ENCODE measurements at places on chromosomes 13 and 19.

- no peak overlapping the region for H3K4me3 ChIP-seq
- H3K27me3 ChIP-seq: peaks cover 68% of the 10 kb centered on the region
- no peak overlapping the region for H3K27ac ChIP-seq
- H3K4me1 ChIP-seq: peaks cover 2% of the 10 kb centered on the region
Observed at GRCh38 chr19:271856-272255, 19.3 kb downstream of the PLPP2 start.

GRCh38 chr13:35760735-35761281 is 284.3 kb upstream of the MAB21L1 start:
- no peaks in the 10 kb centered on the region for H3K36me3 ChIP-seq
- no peaks in the 10 kb centered on the region for H3K4me1 ChIP-seq

DNA sequence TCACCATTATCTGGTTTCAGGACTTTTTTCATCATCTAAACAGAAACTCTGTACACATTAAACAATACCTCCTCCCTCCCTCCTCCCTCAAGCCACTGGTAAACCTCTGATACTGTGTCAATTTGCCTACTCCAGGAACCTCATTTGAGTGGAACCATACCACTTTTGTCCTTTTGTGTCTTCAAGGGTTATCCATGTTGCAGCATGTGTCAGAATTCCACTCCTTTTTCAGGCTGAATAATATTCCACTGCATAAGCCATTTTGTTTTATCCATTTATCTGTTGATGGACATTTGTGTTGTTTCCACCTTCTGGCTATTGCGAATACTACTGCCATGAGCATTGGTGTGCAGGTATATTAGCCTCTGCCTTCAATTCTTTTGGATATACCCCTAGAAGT is 27.5 kb downstream of the TGDS start:
- no peak overlapping the region for H3K27ac ChIP-seq
- H3K4me3 ChIP-seq: no peak overlapping the region
- no peaks in the 10 kb centered on the region for H3K27me3 ChIP-seq
- no peaks in the 10 kb centered on the region for H3K4me1 ChIP-seq
- DNase-seq: no peak

DNA sequence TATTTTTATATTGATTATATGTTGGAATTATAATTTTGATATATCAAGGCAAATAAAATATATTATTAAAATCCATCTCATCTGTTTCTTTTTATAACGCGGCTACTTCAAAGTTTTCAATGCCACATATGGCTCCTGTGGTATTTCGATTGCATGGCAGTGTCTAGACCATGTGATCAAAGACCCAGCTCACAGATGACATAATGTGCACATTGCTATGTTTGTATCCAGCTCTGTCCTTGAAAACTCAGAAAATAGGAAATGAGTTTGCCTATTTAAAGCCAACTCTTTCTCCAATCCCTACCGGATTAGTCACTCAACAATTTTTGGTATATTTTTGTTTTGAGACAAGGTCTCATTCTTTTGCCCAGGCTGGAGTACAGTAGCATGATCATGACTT is 26.2 kb downstream of the TMTC4 start:
- no peaks in the 10 kb centered on the region for H3K27me3 ChIP-seq
- peaks cover 6% of the 10 kb centered on the region for H3K4me1 ChIP-seq
- DNase-seq: no peak
- peaks cover 12% of the 10 kb centered on the region for H3K36me3 ChIP-seq

DNA sequence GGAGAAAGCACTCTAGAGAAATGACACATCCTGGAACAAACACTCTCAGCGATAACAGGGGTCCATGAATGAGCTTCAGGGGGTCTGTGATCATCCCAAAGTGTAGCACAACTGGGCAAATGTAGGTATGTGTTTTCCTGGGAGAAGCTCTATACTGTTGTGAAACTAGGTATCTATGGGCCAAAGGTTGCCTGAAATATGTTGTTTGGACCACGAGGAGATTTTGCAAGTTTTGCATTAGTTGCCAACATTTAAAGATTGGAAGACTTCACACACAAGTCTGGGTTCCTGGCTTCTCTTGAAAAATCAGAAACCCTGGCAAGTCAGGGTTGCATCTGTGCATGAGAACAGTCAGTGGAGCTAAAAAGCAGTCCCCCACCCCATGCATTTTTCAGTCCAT is 26.7 kb upstream of the POU2F2 start:
- H3K27me3 ChIP-seq: peaks cover 97% of the 10 kb centered on the region
- H3K4me3 ChIP-seq: no peak overlapping the region
- no peak overlapping the region for H3K27ac ChIP-seq
- H3K36me3 ChIP-seq: no peaks in the 10 kb centered on the region

GRCh38 chr13:81139987-81140386 is 799.1 kb upstream of the SPRY2 start:
- H3K27ac ChIP-seq: no peak overlapping the region
- H3K4me3 ChIP-seq: no peak overlapping the region
- DNase-seq: no peak
- H3K36me3 ChIP-seq: no peaks in the 10 kb centered on the region
- peaks cover 6% of the 10 kb centered on the region for H3K4me1 ChIP-seq
- H3K27me3 ChIP-seq: no peaks in the 10 kb centered on the region

Measured in mesothelial cell of epicardium (in vitro differentiated cells).